ENCODE measurements at places on chromosomes 7 and 10.

DNA sequence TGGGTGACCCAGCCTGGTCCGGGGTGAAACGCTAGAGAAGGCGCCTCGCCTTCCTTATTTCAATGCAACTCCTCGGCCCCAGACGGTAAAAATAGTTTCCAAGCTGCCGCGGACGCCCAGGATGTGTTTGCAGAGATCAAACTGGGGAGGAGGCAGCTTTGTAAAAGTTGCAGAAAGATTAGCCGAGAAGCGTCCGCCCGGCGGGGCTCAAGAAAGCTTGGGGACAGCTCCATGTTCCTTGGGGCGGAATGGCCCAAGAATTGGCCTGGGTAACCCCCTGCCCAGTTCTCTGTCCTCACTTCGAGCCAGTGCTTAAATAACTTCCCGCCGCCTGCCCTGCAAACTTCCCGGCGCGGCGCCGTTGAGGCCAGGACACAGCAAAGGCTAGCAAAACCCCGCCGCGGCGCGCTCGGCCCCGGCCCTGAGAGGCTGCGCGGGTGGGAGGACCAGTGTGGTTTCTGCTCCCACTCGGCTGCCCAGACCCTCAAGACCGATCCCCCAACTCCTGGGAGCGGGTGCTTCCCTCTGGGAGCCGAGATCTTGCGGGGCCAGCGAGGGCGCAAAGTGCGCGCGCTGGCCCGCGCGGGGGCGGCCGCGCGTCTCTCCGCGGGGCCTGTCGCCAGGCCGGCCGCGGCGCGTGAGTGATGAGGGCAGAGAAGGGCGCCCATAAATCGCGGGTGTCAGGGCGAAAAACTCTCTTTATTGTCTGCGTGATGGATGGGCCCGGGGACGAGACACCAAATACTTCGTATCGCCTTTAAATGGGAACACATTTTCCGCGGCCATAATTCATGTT is 6.3 kb upstream of the ZNF503 start:
- no peak for DNase-seq

- no peak for DNase-seq
Observed at GRCh38 chr7:26709210-26709990, 155.0 kb downstream of the SKAP2 start.

GRCh38 chr7:11373546-11374142 is 400.0 kb downstream of the PHF14 start:
- no peak for DNase-seq

- peak; percentile 86 for DNase-seq
Observed at GRCh38 chr10:48523212-48523819, 81.6 kb downstream of the ARHGAP22 start.

GRCh38 chr10:104299031-104299904 is 30.3 kb downstream of the GSTO2 start:
- DNase-seq: no peak

DNA sequence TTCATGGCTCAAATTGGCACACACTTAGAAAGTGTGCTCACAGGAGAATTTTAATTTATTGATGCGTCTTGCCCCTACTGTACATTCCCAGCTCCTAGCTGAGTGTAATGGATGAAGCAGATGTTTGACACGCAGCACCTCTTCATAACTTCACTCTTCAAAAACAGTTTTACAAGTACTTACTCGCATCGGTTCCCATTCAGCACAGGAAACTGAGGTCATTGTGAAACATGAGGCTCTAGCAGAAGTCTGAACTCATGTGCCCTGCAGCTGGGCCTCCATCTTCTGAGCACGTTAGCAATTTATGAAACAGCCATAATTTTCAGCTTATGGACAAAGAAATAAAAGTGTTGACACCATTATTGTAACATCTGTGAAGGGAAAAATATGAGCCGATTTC is 558.9 kb upstream of the MGMT start:
- DNase-seq: no peak

GRCh38 chr10:109282510-109282909 is 640.8 kb downstream of the XPNPEP1 start:
- no peak for DNase-seq

DNA sequence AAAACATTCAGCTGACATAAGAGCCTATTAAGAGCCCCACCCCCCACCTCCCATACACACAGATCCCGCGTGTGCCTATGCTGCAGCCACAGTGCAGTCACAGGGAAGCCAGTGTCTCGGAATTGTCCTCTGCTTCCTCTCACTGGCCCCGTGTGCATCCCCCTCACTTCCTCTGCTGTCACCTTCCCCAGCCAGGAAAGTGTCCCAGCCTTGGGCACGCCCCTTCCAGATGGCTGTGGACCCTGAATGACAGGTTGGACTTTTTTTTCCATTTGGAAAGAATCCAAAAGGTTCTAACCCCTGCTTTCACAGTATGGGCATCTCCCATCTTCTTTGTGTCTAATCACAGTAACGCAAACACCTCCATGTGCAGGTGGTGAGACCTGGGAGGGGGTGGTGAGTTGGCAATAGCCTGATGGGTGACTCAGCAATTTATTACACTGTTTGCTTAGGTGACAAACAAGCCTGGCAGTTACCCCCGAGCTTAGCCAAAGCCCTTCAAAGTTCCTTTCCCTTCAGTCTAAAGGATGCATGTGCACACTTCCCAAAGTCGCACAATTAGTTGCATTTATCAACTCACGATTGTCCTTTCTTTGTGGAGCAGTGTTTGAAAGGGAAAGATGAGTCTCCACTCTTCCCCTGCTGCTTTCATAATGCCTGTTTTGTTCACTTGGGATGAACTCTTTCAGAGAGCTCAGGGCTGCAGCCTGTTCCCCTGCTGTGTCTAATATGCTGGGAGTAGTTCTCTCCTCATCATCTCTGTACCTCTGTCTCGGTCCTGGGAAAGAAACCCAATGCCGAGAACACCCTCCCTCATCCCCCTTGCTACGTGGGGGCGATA is 67.5 kb upstream of the EFCAB10 start:
- DNase-seq: no peak
